ENCODE measurements at places on chromosomes 5 and 9. TPM values are rescaled to one million over a fixed set of nuclear protein-coding genes. Genes with fewer than 3 reads are reported as not detected.

Gene PPP2R2B
- total RNA-seq, result 1.2 TPM

Gene FAXDC2
- 79.0 TPM for total RNA-seq

DNA sequence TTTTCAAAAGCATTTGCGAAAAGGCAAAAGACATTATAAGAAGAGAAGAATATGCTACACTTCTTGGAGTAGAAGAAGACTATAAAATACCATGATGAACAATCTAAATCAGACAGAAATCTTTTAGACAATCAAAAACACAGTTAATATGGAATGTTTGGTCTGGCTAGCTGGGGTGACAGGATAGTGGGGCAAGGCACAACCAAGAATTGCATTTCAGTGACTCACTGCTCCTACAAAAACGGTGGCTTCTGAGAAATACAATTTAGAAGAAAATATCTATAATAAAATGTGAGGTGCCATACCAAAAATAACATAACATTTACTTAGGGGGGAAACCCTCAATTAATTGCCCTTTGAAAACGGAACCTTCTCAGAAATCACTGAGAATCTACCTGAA lies 363.4 kb downstream of the NPR3 start:
- H3K4me3 ChIP-seq, result no peak overlapping the region
- no peak overlapping the region for H3K27ac ChIP-seq
- DNase-seq, result no peak
- H3K36me3 ChIP-seq, result no peaks in the 10 kb centered on the region
- peaks cover 3% of the 10 kb centered on the region for H3K4me1 ChIP-seq
- no peaks in the 10 kb centered on the region for H3K27me3 ChIP-seq

GRCh38 chr5:9495121-9495520 lies 50.8 kb downstream of the SEMA5A start:
- H3K4me3 ChIP-seq, result no peak overlapping the region
- H3K4me1 ChIP-seq, result no peaks in the 10 kb centered on the region
- H3K36me3 ChIP-seq, result no peaks in the 10 kb centered on the region

DNA sequence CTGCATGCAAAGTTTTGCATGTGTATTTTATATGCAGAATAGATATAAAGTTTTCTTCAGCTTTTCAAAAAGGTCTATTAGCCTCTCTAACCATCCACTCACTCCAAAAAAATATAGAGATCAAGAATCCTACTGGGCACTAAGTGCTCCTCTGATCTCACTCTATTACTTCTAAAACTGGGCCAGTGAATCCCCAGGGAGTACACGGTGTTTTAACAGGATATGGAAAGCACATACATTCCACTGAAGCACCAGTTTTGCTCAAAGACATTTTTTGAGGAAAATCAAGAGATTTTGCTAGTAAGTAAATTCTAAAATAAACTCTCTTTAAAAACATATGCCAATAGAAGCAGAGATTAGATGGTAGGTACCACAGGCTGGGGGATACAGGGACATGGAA lies 95.2 kb downstream of the DEPDC1B start:
- H3K27ac ChIP-seq, result no peak overlapping the region
- no peak overlapping the region for H3K4me3 ChIP-seq
- no peaks in the 10 kb centered on the region for H3K27me3 ChIP-seq

Measured in upper lobe of right lung (tissue), 1 donor.